Hindlimb muscle (tissue), 1 donor: ENCODE measurements at places on chromosomes 11 and 22.

GRCh38 chr11:66659763-66660162 is 17.9 kb downstream of the RBM4B start:
- DNase-seq = no peak

DNA sequence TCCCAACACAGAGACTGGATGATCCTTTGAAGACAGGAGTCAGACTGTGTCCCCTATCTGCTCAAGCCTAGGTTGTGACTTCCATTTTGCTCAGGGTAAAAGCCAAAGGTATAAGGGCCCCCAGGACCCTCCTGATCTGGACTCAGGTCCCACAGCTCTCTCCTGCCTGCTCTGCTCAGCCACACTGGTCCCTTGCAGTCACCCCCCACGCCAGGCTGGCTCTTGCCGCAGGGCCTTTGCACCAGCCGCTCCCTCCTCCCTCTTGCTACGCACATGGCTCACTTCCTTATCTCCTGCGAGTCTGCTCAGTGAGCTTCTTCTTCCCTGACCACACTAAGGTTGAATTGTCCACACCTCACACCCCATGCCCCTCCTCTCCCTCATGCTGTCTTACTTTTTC is 28.4 kb upstream of the CACNG2 start:
- DNase-seq = no peak

- DNase-seq = no peak
Measured at GRCh38 chr11:129141748-129142523, 50.2 kb downstream of the ARHGAP32 start.

GRCh38 chr11:44949160-44950030 is 1.3 kb downstream of the TP53I11 start:
- no peak for DNase-seq

- no peak for DNase-seq
Measured at GRCh38 chr11:121478895-121479697, 26.3 kb upstream of the SORL1-AS1 start.

DNA sequence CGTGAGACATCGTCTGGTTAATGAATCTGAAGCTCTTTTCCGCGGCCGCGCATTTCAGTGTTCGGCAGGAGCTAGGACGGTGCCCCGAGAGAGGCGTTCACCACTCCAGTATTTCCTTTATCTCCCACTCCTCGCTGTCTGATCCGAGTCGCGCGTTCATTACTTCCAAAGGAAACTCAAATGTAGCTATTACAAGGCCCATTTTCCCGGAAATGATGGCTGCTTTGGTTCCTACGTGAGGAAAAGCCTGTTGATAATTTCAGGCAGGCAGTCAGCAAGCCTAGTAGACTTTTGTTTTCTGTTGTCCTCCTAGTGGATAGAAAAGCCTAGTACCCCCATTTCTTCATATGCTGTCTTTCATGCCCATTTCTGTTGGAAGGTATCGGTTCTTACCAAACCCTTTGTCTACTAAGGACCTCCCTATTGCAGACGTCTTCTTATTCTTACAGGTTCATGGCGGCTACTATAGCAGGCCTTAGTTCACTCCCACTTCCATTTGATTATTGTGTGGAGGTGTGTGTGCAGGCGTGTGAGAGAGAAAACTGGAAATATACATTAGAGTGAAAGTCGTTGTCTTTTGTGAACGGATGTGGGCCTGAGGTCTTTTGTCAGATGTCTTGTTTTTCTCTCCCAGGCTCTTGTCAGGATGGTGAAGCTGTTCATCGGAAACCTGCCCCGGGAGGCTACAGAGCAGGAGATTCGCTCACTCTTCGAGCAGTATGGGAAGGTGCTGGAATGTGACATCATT is 737 bp downstream of the RBM4 start:
- no peak for DNase-seq

- no peak for DNase-seq
Measured at GRCh38 chr11:9815486-9816136, 151.7 kb downstream of the SWAP70 start.

- DNase-seq = no peak
Measured at GRCh38 chr22:17774206-17774925, at the start of gene BID. Gene BID, minus strand, starts transcription at chr22:17774469. Its CDS starts 24,353 bp downstream, at chr22:17750116.

DNA sequence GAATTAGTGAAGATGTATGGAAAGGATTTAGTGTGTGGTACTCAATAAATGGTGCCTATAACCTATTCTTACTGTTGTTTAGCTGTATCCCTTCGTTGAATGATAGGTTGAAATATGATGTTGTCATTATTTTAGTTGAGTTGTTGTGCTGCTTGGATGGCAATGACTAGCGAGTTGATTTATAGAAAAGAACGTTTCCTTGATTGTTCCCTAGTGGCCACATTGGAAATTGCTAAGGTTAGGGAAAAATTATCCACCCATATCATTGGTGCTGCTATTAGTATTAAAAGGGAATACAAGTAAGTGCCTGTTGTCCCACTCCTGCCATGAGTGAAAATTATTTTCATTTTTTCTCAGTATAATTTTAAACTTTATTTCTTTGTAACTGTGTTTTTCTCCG is 14.5 kb downstream of the EMSY start:
- DNase-seq = no peak

DNA sequence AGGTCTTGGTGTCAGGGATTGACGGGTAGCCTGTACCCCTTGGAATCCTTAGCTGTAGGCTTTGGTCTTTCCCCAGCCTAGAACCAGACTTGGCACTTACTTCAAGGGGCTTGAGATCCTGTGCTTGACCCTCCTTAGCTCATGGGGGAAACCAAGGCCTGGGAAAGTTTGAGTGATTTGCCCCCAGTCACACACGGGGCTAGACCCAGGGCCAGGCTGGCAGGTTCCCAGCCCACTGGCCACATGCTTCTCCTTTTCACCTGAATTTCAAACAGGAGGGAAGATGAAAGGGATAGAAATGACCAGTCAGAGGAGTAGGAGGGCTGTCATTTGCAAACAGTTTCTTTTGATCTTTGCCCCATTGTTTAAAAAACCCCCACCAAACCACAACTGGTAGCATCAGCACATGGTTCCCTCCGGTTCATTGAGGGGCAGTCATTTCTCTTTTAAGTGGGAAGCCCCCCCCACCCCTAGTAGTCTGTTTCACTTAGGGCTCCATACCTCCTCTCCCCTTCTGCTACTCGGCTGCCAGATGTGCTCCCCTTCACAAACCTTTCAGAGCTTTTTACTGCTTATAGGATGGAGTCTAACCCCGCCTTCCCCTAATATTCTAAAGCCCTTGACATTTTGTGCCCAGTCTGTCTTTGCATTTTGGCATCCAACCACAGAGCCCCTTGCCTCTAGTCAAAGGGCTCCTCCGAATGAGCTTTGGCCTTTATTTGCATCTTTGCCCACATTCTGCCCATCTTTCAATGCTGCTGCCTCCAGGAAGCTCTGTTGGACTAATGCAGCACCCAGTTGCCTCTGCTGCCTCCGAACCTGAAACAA is 37.6 kb downstream of the ZNRF3 start:
- DNase-seq = no peak

DNA sequence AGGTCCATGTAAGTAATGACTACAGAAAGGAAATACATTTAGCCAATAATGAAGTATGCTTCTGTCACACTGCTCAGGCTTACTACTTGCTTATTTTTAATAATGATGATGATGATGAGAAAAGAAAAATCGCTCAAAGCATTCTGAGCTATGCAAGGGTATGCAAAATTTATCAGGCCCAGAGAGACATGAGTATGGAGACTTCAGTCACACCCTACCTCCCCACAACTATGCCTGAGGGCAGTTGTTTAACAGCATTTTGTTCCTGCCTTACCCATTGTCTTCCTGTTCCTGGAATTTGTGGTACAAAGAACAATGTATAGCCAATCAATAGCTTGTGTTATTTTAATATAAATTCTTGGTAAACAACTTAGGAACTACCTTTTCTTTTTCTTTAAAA is 232.6 kb upstream of the ZBED5 start:
- DNase-seq = no peak

DNA sequence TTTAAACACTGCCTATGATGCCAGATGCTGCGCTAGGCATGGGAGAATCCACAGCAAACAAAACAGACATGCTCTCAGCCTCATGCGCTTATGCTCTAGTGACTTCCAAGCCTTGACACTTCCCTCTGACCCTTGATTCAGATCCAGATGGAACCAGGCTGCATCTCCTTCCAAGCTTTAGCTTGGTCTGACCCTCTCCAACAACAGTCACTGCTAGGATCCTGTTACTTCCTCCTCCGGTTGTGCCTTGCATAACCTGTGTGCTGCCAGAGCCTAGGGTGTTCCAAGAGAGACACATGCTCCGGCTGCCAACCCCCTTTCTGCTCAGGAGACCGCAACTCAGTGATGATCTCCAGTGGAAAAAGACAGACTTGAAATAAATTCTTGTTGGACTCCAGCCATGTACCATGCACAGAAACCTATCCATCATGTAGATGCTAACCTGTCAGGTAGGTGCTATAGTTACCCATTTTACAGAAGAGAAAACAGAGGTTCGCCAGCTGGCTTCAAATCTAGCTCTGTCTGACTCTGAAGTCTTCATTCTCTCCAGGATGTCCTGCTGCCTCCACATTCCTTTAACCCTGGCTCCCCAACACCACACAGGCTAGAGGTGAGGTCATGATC is 136.3 kb upstream of the TEAD1 start:
- DNase-seq = no peak

DNA sequence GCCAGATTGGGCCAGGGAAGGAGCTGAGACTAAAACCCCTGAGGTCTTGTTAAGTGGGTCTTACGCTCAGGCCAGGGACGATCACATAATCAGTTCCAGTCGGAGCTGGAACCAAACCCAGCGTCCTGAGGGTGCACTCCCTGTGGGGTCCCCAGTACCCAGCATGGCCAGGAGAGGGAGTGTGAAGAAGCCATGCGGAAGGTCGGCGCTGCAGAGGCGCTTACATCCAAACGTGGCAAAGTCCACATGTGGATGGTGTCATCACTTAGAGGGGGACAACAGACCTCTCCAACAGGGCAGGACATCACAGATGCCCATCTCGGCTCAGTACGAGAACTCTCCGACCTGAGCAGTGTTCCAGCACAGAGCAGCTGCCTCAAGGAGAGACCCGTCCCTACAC is 8.3 kb downstream of the ATP5MGL start:
- DNase-seq = no peak

DNA sequence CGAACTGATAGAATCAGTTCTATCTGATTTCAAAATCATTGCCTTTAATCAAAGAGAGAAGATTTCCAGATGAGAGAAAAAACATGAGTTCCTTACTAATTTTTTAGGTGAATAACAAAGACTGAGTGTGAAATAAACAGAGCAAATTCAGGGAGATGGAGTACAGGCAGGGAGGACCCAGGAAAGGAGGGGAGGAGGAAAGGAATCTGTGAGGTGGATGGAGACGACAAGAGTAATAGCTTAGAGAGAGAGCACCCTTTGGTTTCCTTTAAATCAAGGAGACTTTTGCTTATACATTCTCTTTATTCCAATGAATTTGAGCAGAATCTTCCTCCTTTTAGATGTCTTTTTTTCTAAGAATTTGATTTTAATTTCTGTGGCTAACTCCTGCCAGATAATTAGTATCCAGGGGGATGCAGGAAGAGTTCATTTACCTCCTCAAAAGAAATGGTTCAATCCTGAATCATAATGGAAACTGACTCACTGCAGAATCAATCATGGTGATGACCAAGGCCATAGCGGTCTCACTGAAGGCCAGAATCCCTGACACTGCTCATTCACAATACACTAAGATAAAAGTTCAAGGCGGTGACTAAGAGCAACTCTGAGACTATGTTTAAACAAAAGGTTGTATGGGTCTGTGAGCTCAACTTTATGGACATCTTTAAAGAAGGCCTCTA is 234.0 kb upstream of the ZC3H12C start:
- DNase-seq = no peak

DNA sequence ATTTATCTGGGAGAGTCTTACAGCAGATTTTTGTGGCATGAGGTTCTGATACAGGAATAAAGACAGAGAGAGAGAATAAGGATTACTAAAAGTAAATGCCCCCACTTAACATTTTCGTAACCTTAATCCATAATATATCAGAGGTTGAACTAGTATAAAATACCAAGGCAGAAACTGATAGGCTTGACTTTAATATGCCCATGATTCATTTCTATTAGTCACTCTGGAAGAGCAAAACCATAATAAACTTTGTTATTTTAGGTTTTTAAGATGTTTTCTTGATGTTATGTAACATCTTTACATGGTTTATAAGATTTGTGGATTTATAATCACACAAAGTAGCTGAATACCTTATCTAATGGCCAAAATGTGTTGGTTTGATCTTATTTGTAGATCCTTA is 19.1 kb downstream of the GUCY1A2 start:
- no peak for DNase-seq

GRCh38 chr11:121389651-121390050 is 62.5 kb upstream of the SORL1 start:
- DNase-seq = peak; percentile 23

- peak; percentile 87 for DNase-seq
Measured at GRCh38 chr22:21567456-21568346, at the start of gene UBE2L3. Gene UBE2L3, plus strand, starts transcription at chr22:21567714. Its CDS starts 31 bp downstream, at chr22:21567745.

- no peak for DNase-seq
Measured at GRCh38 chr11:117833401-117833891, 8.9 kb upstream of the FXYD2 start.

DNA sequence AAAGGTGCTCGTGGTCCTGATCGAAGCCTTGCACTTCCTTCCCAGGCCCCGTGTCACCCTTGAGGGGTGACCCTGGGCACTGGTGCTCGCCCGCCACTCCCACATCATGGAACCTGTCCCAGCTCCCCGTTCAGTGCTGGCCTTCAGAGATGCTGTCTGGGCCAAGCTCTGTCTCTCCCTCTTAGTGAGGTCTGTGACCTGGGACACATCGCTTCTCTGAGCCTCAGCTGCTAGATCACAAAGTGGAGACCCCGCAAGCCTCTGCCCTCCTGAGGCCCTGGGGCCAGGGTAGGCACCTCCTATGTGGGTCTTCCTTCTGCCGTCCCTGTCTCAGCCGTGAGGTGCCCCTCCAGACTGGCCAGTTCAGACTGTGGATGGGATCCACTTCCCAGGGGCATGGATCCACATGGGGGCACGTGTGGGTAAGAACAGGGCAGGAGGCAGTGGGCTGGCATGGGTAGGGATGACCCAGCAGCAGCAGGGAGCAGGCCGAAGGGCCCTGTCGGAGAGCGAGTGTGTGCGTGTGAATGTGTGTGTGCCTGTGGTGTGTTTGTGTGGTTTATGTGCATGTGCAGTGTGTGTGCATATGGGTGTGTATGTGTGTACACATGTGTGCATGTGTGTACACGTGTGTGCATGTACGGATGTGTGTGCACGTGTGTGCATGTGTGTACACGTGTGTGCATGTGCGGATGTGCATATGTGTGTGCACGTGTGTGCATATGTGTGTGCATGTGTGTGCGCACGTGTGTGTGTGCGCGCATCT is 1073.7 kb downstream of the BRD1 start:
- no peak for DNase-seq

GRCh38 chr11:19474954-19475721 is 234.4 kb upstream of the E2F8 start:
- DNase-seq = no peak

DNA sequence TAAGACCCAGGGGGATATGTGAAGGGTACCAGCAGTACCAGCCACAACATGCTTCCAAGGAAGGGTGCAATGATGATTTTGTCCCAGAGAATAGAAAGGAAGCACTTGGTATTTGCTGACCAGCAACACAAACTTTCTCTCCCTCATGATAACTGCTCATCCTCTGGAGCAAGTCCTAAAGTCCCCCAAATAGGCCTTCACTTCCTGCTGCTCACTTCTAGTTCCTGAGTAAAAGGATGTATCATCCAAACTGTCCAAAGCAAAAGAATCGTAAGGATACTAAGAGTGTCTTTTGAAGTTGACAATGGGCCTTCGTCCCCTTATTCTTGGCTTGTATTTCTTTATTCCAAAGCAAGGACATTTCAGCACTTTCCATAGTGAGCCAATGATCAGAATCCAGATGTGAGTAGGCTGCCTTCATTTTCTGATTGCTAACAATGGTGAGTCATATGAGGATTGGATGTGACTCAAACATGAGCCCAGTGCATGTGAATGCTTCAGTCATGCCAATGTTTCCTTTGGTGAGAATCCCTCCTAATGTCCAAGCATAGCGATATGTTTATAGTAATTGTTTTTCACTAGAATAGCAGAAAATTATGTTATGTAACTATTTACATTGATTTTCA is 243.4 kb upstream of the POU2AF2 start:
- DNase-seq = no peak
